Erythroblast (primary cell): ENCODE measurements at places on chromosomes 4 and X.
A peak's percentile ranks its signal among the peaks of the same experiment; 100 is the strongest.

DNA sequence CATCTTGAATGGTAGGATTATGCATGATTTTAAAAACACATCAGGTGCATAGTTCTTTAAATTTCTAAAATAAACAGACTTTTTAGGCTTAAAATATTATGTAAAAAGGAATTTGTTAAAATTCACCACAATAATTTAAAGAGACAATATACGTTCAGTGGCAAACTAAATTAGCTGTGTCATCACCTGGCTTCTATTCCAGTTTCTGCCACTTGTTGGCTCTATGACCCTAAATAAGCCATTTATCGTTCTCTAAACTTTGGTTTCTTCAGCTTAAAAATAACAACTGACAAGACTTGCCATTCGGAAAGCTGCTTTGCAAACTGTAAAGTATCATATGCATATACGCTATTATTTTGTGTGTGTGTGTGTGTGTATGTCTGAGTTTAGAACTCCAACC is 141.3 kb downstream of the MGST2 start:
- DNase-seq = no peak

DNA sequence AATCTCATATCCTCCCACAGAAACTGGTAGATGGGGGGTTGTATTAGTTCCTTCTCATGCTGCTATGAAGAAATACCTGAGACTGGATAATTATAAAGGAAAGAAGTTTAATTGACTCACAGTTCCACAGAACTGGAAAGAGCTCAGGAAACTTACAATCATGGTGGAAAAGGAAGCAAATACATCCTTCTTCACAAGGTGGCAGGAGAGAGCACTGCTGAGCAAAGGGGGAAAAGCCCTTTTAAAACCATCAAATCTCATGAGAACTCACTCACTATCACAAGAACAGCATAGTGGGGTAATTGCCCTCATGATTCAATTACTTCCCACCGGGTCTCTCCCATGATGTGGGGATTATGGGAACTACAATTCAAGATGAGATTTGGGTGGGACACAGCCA is 250.5 kb upstream of the GPRIN3 start:
- DNase-seq = peak; percentile 45

GRCh38 chr4:66927937-66928336 is 617.4 kb downstream of the CENPC start:
- no peak for DNase-seq

- no peak for DNase-seq
Observed at GRCh38 chr4:90503677-90504076, 376.5 kb downstream of the CCSER1 start.

DNA sequence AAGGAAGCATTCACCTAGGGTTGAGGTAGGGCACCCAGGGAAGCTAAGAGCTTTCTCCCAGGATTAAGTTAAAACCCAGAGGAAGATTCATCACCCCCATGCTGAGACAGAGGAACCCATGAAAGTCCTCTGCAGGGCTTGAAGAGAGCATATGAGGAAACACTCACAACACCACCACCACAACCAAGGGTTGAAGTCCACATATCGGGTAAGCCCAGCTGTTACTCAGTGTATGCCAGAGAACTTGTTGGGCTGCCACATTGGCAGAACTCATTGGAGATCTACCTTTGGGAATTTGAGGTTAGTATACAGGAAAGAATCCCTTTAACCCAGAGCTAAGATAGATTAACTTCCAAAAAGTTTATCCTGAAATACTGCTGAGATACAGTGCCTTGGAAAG is 75.1 kb downstream of the INTS6L start:
- DNase-seq = no peak

- no peak for DNase-seq
Observed at GRCh38 chr4:145071560-145071959, 26.4 kb downstream of the ANAPC10 start.
